ENCODE measurements at places on chromosomes 13 and 19. TPM values are rescaled to one million over a fixed set of nuclear protein-coding genes. Genes with fewer than 3 reads are reported as not detected.

The DACT3 gene
- 3.9 TPM for total RNA-seq

The CGB1 gene
- total RNA-seq: not detected

The FCAR gene
- total RNA-seq: not detected

The LSM14A gene
- total RNA-seq: 102 TPM

The PLIN4 gene
- not detected for total RNA-seq

The PRR12 gene
- 16.0 TPM for total RNA-seq

The PKN1 gene
- total RNA-seq: 168 TPM

The CYP4F12 gene
- not detected for total RNA-seq

- no peak for DNase-seq
- no peaks in the 10 kb centered on the region for H3K36me3 ChIP-seq
- no peaks in the 10 kb centered on the region for H3K27me3 ChIP-seq
- H3K4me3 ChIP-seq: no peak overlapping the region
- no peaks in the 10 kb centered on the region for H3K4me1 ChIP-seq
Measured at GRCh38 chr13:65292488-65292901, 1937.6 kb downstream of the PCDH9 start.

DNA sequence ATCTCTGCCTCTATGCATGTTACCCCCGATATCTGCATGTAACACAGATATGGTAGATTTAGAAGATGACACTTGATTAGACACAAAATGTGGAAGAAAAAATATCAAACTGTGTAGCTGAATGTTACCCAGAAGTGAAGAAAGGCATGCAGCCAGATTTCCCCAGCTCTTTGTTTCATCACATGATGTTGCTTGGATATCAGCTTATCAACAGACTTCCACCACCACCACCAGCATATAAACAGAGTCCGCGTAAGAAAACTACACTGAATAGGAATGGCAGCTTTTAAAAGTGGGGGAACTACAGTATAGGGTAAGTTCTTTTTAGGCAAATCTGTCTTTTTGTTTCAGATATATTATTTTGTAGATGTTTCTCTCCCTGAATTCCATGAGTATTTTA is at the start of gene FAM216B:
TSS of gene FAM216B (plus strand) at position 233 of the 400 bp plus-strand sequence. CDS start 2,484 bp downstream, outside the sequence.
- H3K4me1 ChIP-seq: no peaks in the 10 kb centered on the region
- H3K27me3 ChIP-seq: peaks cover 27% of the 10 kb centered on the region
- H3K27ac ChIP-seq: no peak within 1 kb of the TSS
- DNase-seq: no peak

DNA sequence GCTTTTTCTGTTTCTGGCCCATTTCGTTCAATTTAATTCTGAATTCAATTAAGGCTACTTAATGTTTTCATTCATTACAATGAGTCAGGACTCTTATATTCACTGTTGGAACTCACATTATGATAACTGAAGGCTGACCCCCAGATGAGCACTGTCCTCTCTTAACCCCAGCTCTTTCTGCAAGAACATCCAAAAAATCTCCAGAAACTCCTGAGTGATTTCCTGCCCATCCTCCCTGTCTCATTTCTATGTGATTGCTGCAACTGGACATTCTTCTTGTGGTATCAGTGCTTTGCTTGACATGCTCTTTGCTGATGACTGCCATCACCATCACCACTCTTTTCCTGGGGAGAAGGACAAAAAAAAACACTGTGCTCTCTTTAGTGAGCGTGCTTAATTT is 240.3 kb downstream of the SPRY2 start:
- no peak overlapping the region for H3K4me3 ChIP-seq
- no peak overlapping the region for H3K27ac ChIP-seq
- DNase-seq: no peak
- H3K36me3 ChIP-seq: no peaks in the 10 kb centered on the region
- no peaks in the 10 kb centered on the region for H3K4me1 ChIP-seq

GRCh38 chr19:4361152-4362046 is 18.0 kb downstream of the MPND start:
- no peak overlapping the region for H3K27ac ChIP-seq
- H3K27me3 ChIP-seq: no peaks in the 10 kb centered on the region
- no peaks in the 10 kb centered on the region for H3K36me3 ChIP-seq

- no peak overlapping the region for H3K4me3 ChIP-seq
- H3K27me3 ChIP-seq: no peaks in the 10 kb centered on the region
- no peak overlapping the region for H3K27ac ChIP-seq
- no peaks in the 10 kb centered on the region for H3K4me1 ChIP-seq
Measured at GRCh38 chr13:90447734-90448101, 899.8 kb upstream of the MIR17HG start.

- H3K27ac ChIP-seq: peak overlapping the region; percentile 87
- peak overlapping the region; percentile 89 for H3K4me3 ChIP-seq
- no peak for DNase-seq
- H3K36me3 ChIP-seq: peaks cover 2% of the 10 kb centered on the region
- peaks cover 35% of the 10 kb centered on the region for H3K4me1 ChIP-seq
Measured at GRCh38 chr19:6767081-6767356, 216 bp downstream of the SH2D3A start.

DNA sequence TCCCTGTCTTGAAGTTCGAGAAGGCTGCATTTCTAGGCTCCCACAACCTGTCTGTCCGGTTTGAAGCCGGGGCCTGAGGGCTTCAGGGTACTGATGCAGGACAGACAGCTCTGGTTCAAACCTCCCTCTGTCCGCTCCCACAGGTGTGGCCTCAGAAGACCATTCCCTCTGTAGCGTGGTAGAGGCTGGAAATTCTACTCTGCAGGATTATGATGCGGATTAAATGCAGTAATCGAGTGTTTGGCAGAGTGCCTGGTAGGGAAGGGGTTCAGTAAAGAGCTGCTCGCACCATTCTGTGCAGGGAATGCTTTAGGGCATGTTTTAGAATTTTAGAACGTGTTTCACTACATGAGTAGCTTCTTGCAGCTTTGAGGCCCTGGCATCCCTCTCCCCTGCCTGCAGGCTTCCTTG is 30.5 kb downstream of the PPP1R37 start:
- DNase-seq: no peak
- no peak overlapping the region for H3K4me3 ChIP-seq
- no peaks in the 10 kb centered on the region for H3K27me3 ChIP-seq
- H3K27ac ChIP-seq: no peak overlapping the region
- H3K4me1 ChIP-seq: peaks cover 45% of the 10 kb centered on the region

GRCh38 chr13:24308068-24308445 is 1.3 kb upstream of the C1QTNF9 start:
- H3K27ac ChIP-seq: peak overlapping the region; percentile 34
- H3K36me3 ChIP-seq: peaks cover 19% of the 10 kb centered on the region
- no peak overlapping the region for H3K4me3 ChIP-seq

- H3K36me3 ChIP-seq: peaks cover 4% of the 10 kb centered on the region
- peaks cover 11% of the 10 kb centered on the region for H3K27me3 ChIP-seq
- peaks cover 38% of the 10 kb centered on the region for H3K4me1 ChIP-seq
- H3K4me3 ChIP-seq: no peak overlapping the region
- no peak overlapping the region for H3K27ac ChIP-seq
Measured at GRCh38 chr13:113843864-113844556, 19.9 kb downstream of the GAS6 start.

DNA sequence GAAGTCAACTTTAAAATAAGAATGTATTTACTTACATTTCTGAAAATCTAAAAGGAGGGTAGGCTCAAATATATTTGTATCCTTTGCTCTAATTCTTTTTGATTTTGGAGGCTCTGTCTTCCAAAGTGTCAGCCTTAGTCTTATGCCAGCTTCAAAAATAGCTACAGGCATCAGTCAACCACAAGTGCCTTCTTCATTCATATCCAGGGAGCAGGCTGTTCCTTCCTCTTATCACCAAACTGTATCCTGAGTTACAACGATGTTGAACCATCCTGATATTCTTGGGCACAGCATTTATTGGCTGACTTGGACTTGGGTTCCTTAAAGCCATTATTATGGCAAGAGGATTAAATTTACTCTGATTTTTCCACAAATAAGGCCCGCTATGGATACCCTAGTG is 1161.3 kb downstream of the PCDH17 start:
- H3K27me3 ChIP-seq: no peaks in the 10 kb centered on the region
- no peaks in the 10 kb centered on the region for H3K4me1 ChIP-seq
- no peaks in the 10 kb centered on the region for H3K36me3 ChIP-seq
- H3K27ac ChIP-seq: no peak overlapping the region

DNA sequence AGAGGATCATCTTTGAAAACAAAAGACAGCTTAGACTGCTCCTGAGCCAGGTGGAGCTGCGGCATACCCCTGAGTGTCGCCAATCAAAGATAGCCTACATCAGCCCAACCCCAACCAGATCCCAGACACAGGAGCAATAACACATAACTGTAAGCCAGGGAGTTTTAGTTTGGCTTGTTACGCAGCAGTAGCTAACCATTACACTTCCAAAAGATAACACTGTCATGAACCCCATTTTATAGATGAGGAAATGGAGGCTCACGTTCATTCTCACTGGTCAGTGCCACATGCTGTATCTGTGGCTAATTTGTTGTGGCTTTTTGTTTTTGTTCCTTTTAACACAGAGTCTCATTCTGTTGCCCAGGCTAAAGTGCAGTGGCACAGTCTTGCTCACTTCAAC is 47.3 kb downstream of the TINCR start:
- H3K27ac ChIP-seq: no peak overlapping the region
- peaks cover 53% of the 10 kb centered on the region for H3K27me3 ChIP-seq
- peaks cover 5% of the 10 kb centered on the region for H3K36me3 ChIP-seq
- no peak for DNase-seq

DNA sequence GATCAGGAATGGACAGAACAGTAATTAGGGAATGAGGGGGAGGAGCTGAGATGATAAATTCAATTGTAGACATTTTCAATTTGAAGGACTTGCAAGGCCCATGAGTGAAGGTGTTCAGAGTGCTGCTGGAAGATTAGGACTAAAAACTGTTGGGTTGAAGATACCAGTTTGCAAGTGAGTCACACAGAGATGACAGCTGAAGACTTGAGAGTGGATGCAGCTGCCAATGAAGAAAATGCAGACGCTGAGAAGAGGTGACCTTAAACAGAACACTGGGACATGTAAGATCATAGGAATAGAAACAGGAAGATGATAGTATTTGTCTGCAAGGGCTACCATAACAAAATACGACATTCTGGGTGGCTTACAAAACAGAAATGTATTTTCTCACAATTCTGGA is 1716.5 kb upstream of the SLC10A2 start:
- no peaks in the 10 kb centered on the region for H3K27me3 ChIP-seq
- no peak overlapping the region for H3K27ac ChIP-seq
- no peak overlapping the region for H3K4me3 ChIP-seq
- H3K4me1 ChIP-seq: no peaks in the 10 kb centered on the region
- no peak for DNase-seq

DNA sequence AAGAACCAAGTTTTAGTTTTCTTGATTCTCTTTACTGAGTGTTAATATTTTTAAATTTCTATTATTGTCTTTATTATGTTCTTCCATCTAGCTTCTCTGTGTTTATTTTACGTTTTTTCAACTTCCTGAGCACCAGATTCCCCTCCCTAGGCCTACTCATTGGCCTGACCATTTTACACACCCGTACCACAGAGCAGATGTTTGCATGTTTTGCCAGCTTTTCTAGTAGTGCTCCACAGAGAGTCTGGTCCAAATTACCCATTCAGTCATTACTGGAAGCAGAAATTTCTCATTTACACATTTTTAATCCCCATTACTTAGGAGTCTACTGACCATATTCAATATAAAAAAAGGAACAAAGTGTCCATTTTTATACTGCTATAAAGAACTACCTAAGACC is 66.9 kb downstream of the ING1 start:
- no peak for DNase-seq
- no peaks in the 10 kb centered on the region for H3K4me1 ChIP-seq
- peaks cover 3% of the 10 kb centered on the region for H3K27me3 ChIP-seq
- H3K36me3 ChIP-seq: peaks cover 2% of the 10 kb centered on the region
- H3K27ac ChIP-seq: no peak overlapping the region

DNA sequence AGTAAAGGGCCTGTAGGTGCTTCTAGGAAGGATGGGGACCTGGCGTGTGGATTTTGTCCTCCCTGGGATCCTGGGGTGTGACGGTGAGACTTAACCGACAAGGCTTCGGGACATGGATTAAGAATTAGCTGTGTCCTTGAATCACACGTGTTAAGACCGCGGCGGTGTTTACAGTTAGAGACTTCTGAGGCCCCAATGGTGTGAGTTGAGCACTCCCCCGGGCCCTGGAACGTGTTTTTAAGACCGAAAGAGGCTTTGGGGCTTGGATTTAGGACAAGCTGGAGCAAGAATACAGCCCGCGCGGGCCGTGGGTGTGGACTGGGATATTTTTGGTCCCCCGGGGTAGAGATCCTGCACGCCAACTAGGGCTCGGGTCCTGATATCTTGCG is 1.2 kb upstream of the SLC27A1 start:
- peak overlapping the region; percentile 42 for H3K27ac ChIP-seq
- peaks cover 34% of the 10 kb centered on the region for H3K4me1 ChIP-seq
- H3K27me3 ChIP-seq: no peaks in the 10 kb centered on the region
- peak overlapping the region; percentile 85 for H3K4me3 ChIP-seq
- DNase-seq: no peak
- no peaks in the 10 kb centered on the region for H3K36me3 ChIP-seq

GRCh38 chr19:41441321-41441945 is 1.5 kb upstream of the ERICH4 start:
- H3K27ac ChIP-seq: no peak overlapping the region
- DNase-seq: no peak
- no peak overlapping the region for H3K4me3 ChIP-seq
- peaks cover 3% of the 10 kb centered on the region for H3K27me3 ChIP-seq

DNA sequence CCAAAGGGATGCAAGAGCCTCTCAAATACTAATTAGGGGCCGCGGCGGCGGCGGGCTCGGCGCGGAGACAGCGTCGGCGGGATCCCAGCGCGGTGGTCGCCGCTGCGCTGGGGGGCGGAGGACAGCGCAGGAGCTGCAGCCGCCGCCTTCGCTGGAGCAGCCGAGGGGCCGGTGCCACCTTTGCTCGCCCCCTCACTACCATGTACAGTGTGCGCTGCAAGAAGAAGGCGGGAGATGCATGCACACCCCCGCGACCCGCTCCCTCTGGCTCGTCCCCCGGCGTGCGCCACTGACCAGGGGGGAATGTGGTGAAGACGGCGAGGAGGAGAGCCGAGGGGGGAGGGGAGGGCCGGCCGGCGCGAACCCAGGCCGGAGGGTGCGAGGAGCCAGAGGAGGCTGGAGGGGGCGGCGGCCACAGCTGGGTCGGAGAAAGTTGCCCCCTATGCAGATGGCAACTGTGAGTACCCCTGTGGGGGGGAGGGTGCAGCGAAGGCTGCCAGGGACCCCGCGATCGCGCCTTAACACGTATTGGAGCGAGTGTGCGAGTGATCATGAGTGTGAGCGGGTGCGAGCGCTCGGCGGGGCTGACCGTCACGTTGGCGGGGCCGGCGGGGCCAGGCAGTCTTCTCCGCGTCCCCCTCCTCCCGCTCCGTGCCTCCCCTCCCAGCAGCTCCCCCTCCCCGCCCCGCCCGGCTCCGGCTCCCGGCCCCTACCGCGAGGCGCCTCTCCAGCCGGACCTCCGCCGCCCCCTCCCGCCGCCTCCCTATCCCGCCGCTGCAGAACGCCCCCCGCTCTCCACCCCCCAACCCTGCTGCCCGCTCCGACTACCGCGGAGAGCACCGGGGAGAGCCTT is 808 bp downstream of the SLITRK5 start:
- peak overlapping the region; percentile 63 for H3K4me3 ChIP-seq
- DNase-seq: no peak
- H3K27ac ChIP-seq: no peak overlapping the region
- no peaks in the 10 kb centered on the region for H3K36me3 ChIP-seq
- H3K27me3 ChIP-seq: peaks cover 64% of the 10 kb centered on the region
- H3K4me1 ChIP-seq: peaks cover 14% of the 10 kb centered on the region
